ENCODE measurements at places on chromosomes 4 and X. TPM values are rescaled to one million over a fixed set of nuclear protein-coding genes. Genes with fewer than 3 reads are reported as not detected.

Gene DYNLT3
- polyA plus RNA-seq = 25.9 TPM

Gene SPANXD
- polyA plus RNA-seq = not detected

Gene RTL3
- polyA plus RNA-seq = not detected

Gene HSFX4
- polyA plus RNA-seq = not detected

Gene SMAD1
- 33.5 TPM for polyA plus RNA-seq

Gene SOWAHB
- polyA plus RNA-seq = 0.18 TPM

Gene GABRA4
- not detected for polyA plus RNA-seq

Gene PNMA6E
- not detected for polyA plus RNA-seq

Gene SOWAHD
- 0.05 TPM for polyA plus RNA-seq

Gene CT47B1
- not detected for polyA plus RNA-seq

Gene CYLC1
- not detected for polyA plus RNA-seq

Gene BEX4
- polyA plus RNA-seq = 11.8 TPM

Gene DCAF4L1
- 0.46 TPM for polyA plus RNA-seq

Gene SLC30A9
- 41.4 TPM for polyA plus RNA-seq
